ENCODE measurements at places on chromosomes 2 and 18.

DNA sequence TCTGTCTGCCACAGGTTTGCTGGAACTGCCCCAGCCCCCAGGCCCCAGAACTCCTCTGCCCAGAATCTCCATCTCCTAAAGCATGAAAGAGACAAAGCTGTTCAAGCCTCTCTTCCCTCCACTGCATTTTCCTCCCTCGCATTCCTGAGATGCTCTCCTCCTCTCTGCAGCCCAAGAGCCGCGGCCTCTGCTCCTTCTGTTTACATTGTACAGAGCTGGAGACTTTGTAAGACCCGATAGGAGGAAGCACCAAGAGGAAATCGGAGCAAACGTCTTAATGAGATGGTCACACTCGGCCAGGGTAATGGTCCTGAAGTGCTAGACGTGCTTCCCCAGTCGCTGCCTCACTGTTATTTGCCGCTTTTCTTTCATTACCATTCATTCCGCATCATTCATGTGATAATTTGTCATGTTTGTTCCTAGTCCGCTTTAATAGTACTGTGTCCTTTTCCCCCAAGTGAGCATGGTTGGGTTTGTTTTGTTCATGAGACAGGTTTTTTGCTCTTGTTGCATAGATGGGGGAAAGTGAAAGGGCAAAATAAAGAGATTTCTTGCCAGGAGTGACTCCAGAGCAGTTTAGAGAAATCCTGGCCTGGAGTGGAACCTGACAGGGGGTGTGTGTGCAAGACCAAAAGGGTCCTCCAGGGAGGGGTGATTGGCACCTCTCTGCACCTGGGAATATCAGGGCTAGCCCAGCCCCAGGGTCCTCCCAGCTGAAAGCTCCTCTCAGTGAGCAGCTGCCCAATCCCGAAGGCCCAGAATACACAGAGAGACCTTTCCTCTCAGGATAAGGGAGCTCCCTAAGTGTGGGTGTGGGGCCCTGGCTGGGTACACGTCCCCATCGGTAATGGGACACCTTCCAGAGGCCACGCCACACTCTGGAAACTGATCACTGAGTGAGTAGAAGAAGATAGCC lies 44.9 kb upstream of the ID2 start:
- DNase-seq: no peak

GRCh38 chr2:121239969-121240368 lies 45.0 kb downstream of the TFCP2L1 start:
- DNase-seq: no peak

DNA sequence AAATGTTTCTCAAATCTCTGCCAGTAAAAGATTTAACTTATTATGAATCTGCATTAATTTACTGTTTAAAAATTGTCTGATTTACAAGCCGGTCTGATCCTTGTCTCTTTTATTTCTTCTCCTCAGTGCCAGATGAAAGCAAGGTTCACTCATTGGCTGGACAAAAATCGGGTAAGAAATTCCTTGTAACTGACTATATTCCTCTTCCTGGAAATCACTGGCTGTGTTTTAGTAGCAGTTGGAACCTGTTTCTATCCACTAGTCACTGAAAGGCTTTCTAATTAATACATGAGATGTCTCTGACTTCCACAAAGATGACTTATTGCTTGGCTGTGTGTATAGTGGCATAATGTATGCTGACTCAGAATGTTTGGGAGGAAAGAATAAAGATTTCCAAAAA lies 436.6 kb upstream of the NRP2 start:
- DNase-seq: no peak

- no peak for DNase-seq
Observed at GRCh38 chr2:204948024-204948763, 402.9 kb downstream of the PARD3B start.

GRCh38 chr2:3108105-3108504 lies 269.5 kb downstream of the EIPR1 start:
- DNase-seq: no peak

GRCh38 chr2:237995036-237995435 lies 28.2 kb downstream of the UBE2F start:
- no peak for DNase-seq

DNA sequence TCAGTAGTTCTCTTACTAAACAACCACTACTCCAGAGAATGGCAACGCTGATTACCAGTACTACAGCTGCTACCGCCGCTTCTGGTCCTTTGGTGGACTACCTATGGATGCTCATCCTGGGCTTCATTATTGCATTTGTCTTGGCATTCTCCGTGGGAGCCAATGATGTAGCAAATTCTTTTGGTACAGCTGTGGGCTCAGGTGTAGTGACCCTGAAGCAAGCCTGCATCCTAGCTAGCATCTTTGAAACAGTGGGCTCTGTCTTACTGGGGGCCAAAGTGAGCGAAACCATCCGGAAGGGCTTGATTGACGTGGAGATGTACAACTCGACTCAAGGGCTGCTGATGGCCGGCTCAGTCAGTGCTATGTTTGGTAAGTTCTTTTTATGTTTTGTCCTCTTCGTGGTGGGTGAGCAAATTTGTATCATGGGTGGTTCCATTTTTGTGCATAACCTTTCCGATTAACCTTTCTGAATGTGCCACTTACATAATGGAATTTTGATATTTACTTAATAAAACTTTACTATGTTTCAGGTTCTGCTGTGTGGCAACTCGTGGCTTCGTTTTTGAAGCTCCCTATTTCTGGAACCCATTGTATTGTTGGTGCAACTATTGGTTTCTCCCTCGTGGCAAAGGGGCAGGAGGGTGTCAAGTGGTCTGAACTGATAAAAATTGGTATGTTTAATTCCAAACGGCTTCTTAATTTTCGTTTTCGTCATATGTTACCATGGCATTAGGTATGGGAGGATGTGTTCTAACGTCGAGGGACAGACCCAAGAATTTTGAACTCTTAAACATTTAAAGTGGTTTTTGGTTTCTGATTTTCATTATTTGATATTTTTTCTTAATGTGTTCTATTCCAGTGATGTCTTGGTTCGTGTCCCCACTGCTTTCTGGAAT lies 1.3 kb downstream of the SLC20A1 start:
- no peak for DNase-seq

- DNase-seq: no peak
Observed at GRCh38 chr2:181123798-181124231, 143.4 kb downstream of the UBE2E3 start.

- DNase-seq: no peak
Observed at GRCh38 chr2:59015027-59015426, 773.9 kb upstream of the FANCL start.

DNA sequence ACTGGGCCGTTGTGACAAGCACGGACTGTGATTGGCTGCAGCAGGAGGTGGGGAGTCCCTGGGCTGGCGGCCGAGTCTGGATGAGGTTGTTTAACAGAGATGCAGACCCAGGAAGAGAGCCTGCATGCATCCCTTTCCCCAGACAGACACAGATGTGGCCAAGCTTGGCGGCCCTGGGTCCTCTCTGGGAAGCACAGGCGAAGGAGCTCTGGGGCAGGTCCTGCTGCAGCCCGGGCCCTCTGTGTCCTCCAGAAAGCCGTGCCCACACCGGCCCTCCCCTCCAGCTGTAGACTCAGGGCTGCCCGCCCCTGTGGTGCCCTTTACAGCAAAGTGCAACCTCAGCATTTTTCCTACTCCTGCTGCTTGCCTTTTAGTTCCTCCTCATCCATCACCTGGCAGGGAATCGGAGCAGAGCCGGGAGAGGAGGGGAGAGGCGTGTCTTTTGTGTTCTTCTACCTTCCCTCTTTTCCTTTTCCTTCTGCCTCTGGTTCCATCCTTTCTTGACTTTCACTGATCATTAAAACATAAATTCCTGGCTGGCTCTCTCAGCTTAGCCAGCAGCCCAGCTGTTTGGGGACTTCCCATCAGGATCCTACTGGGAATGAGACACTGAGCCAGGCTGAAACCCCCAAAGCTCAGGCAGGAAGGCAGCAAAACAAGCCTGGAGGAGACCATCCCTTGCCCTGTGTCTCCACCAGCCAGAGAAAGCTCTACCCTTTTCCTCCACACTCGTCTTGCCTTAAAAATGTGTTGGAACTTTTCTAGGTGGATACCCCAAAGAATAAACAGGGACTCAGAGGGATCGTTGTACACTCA lies 75.0 kb downstream of the CTIF start:
- DNase-seq: no peak

DNA sequence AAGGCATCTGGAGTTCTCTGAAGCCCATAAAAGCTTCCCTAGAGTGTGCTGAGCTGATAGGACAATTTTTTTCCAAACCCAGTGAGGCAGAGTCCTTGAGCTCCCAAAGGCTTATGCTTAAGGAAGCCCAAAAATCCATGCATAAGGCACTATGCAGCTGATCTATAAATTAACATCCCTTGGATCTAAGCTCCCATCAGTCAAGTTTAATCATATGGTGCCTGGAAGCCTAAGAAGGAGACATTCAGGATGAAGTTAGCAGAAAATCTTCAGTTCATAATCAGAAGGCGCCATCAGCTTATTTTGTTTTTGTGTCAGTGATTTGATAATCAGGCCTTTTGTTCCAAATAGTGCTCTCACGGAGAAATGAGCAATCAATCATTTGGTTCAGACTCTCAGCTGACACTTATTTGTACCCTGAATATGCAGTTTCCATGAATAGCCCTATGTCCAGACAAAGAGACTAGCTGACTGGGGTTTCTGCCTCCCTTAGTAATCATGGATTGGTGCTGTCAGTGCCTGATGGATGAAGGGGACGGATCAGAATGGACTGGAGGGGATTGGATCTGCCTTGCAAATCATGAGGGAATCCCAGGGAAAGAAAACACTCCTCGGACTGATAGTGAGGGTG lies 464.8 kb upstream of the RGPD4 start:
- DNase-seq: no peak

DNA sequence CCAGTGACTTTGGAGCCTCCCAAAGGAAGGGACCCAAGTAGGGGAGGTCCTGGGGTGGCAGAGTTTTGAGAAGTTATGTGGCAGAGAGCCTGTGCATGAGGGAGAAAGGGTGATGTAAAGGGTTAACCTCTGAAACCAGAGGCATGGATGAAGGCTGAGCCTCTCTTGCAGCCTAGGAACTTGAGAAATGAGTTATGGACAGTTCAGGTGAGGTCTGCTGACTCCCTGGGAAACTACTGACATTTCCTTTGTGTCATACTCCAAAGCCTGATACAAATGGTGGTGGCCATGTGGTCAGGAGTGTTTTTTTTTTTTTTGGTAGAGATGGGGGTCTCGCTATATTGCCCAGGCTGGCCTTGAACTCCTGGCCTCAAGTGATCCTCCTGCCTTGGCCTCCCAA lies 12.4 kb upstream of the GNLY start:
- DNase-seq: no peak

All from MCF 10A (cell line).